GM12892 (cell line): ENCODE measurements at places on chromosomes 16 and 17.
A peak's percentile ranks its signal among the peaks of the same experiment; 100 is the strongest.

- no peak for DNase-seq
Observed at GRCh38 chr17:83125515-83126274, 46.3 kb downstream of the METRNL start.

- peak; percentile 57 for DNase-seq
Observed at GRCh38 chr16:1188432-1189189, 35.7 kb downstream of the CACNA1H start.

- DNase-seq, result no peak
Observed at GRCh38 chr17:78996781-78997201, 12.8 kb downstream of the CANT1 start.

DNA sequence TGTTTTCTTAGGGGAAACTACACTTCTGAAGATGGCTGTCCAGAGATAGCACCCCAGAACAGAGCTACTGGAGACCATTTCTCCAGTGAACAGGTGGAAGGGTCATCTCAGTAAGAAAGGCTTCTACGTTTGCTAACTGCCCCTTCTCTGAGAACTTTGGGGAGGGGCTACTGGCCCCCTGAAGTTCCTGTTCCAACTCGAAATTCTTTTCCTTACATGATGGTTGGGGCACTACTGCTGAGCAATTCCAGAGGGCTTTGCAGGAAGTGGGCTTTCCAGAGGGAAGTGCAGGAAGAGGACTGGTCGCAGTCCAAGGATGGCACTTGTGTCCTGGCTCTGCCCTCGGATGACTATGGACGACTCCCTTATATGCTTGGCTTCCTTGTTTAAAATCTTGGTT, 31.2 kb downstream of the TOM1L2 start:
- DNase-seq, result no peak

DNA sequence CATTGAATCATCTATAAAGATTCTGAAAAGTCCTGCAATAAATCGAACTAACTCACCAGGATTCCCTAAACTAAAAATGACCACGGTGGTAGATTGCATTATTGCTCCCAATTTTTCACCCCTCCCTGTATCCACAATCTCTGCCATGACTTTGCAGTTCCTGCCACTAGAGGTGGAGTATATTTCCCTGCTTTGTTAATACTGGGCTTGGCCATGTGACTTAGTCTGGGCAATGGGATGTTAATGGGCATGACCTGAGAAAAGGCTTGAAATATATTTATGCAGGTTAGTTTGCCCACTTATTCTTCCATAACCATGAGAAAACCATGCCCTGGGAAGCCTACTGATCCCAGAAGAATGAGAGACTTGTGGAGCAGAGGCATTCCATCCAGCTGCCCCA, 59.1 kb downstream of the NOG start:
- DNase-seq, result no peak

DNA sequence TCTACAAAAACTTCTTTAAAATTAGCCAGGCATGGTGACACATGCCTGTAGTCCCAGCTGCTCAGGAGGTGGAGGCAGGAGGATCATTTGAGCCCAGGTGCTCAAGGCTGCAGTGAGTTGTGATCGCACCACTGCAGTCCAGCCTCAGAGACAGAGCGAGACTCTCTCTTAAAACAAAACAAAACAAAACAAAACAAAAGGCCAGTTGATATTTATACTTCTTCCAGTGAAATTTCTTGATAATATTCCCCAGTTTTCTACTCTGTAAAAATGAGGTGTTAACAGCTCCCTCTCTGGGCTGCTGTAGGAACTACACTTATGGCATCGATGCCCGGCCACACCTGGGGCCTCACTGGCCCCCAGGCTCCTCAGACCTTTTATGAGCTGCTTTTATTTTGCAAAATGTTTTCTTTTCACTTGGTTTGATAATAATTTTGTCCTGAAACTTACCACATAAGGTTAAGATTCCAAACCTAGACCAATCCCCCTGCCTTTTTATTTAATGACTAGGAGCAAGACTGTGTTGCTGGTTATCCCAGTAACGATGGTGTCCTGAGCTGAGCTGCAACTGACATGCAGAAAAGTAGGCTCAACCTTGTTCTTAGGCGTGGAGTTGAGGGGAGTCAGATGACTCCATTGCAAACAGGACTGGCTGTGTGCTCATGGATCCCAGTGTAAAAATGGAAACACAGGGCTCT, 17.6 kb downstream of the MAPK8IP3 start:
- no peak for DNase-seq

GRCh38 chr17:7956228-7956965, 24.4 kb downstream of the CNTROB start:
- DNase-seq, result no peak

GRCh38 chr17:50856431-50856830, 9.7 kb downstream of the TOB1 start:
- no peak for DNase-seq

GRCh38 chr17:82412535-82413520, 5.3 kb upstream of the HEXD start:
- no peak for DNase-seq

- no peak for DNase-seq
Observed at GRCh38 chr17:64291268-64291851, 28.3 kb upstream of the TEX2 start.

- no peak for DNase-seq
Observed at GRCh38 chr17:62670202-62670821, 42.8 kb downstream of the MRC2 start.

DNA sequence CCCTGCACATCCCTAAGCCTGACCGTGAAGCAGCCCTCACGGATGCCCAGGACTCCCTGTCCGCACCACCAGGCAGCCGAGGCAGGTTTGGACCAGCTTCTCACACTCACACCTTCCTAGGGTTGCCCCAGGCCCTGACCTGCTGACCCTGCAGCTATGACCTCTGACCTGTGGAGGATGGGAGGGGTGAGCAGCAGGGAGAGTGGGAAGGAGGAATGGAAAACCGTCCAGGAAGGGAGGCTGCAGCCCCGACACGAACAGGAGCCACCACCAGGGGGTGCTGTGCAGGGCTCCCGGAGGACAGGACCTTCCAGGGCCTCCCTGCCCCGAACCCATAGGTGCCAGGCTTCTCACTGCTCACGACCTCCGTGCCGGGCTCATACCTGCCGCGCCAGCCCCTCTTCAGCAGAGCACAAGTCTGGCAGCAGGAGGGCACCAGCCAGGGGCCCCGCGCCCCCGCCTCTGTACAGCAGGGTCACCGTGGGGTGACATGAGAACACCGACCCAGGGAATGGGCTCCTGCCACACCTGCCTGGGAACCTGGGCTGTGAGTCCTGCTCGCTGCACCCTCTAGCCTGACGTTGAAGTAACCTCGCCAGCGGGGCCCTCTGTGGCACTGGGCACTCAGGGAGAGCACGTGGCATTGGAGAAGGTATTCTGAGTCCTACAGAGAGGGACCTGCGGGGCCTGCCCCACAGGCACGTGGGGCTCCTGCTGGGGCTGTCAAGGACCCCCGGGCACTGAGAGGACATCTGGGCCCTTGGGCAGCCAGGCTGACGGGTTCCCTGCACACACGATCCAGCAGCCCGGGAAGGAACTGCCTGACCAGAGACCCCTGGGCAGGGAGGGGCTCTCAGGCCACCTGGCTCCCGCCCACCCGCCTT, 37.6 kb downstream of the CTU2 start:
- DNase-seq, result peak; percentile 87

- peak; percentile 78 for DNase-seq
Observed at GRCh38 chr17:68035131-68035522, 408 bp upstream of the KPNA2 start.

DNA sequence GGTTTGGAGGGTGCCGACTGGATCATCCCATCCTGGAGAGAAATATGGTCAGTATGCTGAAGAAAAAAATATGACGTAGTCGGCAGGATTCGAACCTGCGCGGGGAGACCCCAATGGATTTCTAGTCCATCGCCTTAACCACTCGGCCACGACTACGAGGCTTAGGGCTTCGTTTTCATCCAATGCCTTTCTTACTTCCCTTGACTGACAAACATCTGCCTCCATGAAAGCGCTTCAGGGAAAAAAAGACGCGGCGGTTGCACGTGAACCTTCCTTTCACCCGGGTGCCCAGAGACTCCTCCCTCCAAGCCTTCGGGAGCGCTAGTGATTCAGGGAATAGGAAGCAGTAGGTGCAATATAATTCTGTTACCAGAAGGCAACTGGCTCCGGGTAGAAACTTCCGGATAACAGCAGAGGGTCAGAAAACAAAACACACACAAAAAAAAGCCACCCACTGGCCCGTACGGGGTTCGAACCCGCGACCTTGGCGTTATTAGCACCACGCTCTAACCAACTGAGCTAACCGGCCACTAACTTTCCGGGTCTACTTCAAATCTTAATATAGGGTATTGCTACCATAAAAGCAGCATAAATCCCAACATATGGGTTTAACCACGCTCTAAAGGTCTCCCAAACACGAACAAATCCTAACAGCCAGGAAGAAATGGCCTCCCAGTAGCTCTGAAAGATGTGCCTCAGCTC, 16.3 kb upstream of the AURKB start:
- no peak for DNase-seq

GRCh38 chr17:836151-836550, 54.0 kb downstream of the MRM3 start:
- DNase-seq, result no peak

DNA sequence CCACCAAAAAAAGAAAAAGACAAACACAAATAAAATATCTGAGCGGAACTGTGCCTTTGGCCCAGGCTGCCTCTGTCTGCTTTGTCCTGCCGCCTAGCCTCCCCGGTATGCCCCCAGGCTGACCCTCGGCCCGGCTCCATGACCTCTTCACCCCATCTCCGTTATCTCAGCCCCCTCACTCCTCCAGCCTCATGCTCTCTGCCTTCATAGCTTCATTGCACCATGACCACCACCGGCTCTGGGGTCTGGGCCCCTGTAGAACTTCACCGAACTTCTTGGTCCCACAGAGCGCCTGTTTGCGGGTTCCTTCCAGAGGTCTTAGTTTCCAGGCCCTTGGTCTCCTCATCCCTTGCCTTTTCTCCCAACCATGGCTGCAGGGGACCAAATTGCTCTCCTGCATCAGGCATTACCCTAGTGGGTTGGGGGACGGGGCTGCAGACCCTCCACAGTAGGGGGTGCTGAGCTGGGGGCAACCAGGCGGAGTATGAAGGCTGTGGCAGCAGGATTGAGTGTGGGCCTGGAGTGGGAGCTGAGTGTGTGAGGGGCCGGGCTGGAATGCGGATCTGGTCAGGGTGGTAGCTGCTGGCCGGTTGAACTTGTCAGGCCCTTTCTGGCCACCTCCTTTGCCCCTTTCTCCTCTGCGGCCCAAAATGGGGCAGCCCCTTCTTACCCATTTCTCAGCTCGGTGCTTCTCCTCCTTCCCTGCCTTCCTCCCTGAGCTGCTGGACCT, 6.9 kb downstream of the HIRIP3 start:
- DNase-seq, result no peak

- no peak for DNase-seq
Observed at GRCh38 chr16:20613481-20614185, 37.5 kb upstream of the ACSM2B start.

GRCh38 chr17:2690165-2691068, 21.1 kb downstream of the CLUH start:
- peak; percentile 25 for DNase-seq

- no peak for DNase-seq
Observed at GRCh38 chr17:82786427-82786826, 34.6 kb downstream of the TBCD start.

GRCh38 chr16:4984174-4984990, 26.3 kb downstream of the SEC14L5 start:
- DNase-seq, result no peak

DNA sequence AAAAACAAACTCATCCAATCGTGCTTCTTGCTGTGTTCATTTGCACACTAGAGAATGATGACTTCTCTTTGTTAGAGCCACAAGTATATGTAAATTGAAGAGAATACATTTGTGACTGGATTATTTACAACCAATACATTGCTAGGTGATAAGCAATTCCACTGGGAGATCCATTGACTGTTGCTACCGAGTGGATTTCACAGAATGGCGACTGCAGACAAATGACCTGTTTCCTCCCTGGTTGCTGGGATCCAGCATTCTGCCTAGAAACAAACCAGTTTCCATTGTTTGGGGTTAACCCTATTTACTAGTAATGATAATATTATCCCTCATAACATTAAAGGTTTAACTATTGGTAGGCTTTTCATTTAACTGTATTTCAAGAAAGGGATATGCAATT, 36.9 kb upstream of the CPHXL start:
- no peak for DNase-seq

- DNase-seq, result peak; percentile 87
Observed at GRCh38 chr17:8109661-8110455, 8.5 kb downstream of the ALOXE3 start.

GRCh38 chr16:11629071-11630030, 38.9 kb upstream of the SNN start:
- no peak for DNase-seq

DNA sequence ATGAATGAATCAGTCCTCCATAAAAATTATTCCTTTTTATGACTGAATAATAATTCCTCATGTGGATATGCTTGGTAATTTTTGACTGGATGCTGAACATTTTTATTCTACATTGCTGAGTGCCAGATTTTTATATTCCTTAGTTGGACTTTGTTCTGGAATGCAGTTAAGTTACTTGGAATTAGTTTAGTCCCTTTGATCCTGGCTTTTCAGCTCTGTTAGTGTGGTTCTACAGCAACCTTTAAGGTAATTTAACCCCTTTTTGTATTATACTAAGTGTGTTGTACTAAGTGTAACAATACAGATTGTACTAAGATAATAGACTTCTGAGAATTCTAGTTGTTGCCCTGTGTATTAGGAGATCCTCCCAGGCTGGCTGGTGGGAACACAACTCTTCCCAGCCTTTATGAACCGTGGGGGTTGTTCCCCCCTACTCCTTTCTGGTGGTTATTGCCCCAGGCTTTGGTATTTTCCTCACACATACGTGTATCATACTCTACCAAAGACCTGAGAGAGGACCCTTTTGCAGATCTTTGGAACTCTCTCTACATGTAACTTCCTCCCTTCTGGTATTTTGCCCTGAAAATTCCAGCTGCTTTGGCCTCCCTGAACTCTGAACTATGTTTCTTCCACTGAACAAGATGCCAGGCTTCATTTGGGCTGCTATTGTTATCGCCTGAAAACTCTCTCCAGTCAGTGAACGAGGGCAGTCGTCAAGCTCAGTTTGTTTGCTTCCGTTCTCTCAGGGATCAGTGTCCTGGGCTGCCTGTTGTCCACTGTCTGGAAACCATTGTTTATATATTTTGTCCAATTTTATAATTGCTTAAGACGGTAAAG, 30.5 kb downstream of the TANGO6 start:
- no peak for DNase-seq

GRCh38 chr17:65888649-65889048, 303.3 kb downstream of the CEP112 start:
- DNase-seq, result no peak

- no peak for DNase-seq
Observed at GRCh38 chr17:61337290-61337689, 62.4 kb upstream of the TBX2 start.

- no peak for DNase-seq
Observed at GRCh38 chr16:6019490-6019991, 921.9 kb upstream of the EEF2KMT start.

GRCh38 chr17:43530288-43531081, 15.7 kb downstream of the ETV4 start:
- DNase-seq, result no peak
